ENCODE measurements at places on chromosomes 16 and 17. TPM values are rescaled to one million over a fixed set of nuclear protein-coding genes. Genes with fewer than 3 reads are reported as not detected.

Gene KRT25
- polyA plus RNA-seq: not detected

Gene WDR90
- polyA plus RNA-seq: 7.1 TPM

Gene IGF2BP1
- polyA plus RNA-seq: not detected

Gene HYDIN
- polyA plus RNA-seq: 1.3 TPM

Gene GLIS2
- 13.1 TPM for polyA plus RNA-seq

Gene ACSM5
- polyA plus RNA-seq: 1.7 TPM

Gene SHCBP1
- polyA plus RNA-seq: 1.8 TPM

Gene SLC52A1
- not detected for polyA plus RNA-seq

Gene FOXL1
- 0.78 TPM for polyA plus RNA-seq

Gene MT1A
- polyA plus RNA-seq: 102 TPM

Gene GNG13
- not detected for polyA plus RNA-seq

Gene TBC1D3I
- 0.23 TPM for polyA plus RNA-seq

Gene NPIPA7
- polyA plus RNA-seq: 2.9 TPM

Gene ABCC11
- polyA plus RNA-seq: 0.01 TPM

Gene FASN
- 34.4 TPM for polyA plus RNA-seq

Gene CNTNAP4
- not detected for polyA plus RNA-seq

Gene RABEP2
- 18.7 TPM for polyA plus RNA-seq

Gene OR1A1
- not detected for polyA plus RNA-seq

Gene TMEM256
- 89.1 TPM for polyA plus RNA-seq

Gene NPIPA8
- polyA plus RNA-seq: 0.03 TPM
